Stimulated activated CD4-positive, alpha-beta T cell treated with anti-CD3 and anti-CD28 coated beads, Interleukin-1b, Interleukin-23, amount 100 ng/mL, for 1 hour (primary cell): ENCODE measurements at places on chromosomes 7 and 10.

DNA sequence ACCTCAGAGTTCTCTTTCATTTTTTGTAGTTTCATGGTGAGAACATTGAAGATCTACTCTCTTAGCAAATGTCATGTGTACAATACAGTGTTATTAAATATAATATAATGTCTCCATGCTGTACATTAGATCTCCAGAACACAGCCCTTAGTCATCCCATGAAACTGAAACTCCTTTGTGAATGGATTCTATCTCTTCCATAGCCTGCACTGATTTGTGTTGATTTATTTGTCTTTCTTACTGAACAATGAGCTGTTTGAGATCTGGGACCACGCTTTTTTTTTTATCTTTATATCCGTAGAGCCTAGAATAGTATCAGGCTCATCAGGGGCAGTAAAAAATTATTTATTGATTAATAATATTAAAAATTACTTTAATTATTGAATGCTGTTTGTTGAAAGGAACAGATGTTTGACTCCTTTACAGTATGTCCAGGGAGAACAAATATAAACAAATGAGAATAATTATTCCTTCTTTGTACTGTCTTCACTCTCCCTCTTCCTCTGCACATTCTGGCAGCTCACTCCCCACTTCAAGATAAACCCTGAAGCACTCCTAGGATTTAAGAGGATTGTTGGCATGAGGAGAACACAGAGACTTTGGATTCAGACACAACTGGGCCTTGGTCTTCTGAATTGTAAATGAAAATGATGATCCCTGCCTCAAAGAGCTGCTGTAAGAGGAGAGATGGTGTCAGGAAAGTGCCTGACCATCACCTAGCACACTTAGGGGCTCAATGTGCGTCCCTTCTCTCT lies 81.6 kb upstream of the MSRB2 start:
- no peak for DNase-seq

DNA sequence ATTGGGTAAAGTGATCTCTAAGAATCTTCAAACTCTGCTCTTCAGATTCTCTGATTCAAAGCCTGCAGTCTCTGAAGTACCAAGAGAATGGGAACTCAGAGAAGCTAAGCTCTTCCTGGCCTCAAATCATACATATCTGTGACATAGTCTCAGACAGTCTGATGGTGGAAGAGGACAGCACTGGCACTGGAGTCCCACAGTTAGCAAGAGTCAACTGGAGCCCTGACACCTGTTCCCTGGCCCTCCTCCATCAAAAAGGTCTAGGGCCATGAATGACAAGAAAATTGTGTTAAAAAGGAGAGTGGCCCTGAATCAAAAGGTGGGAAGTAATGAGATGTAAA lies 37.7 kb downstream of the PRSS2 start:
- DNase-seq, result no peak

- no peak for DNase-seq
These were observed 189.1 kb downstream of the LRRTM3 start for GRCh38 chr10:67114945-67115344.

DNA sequence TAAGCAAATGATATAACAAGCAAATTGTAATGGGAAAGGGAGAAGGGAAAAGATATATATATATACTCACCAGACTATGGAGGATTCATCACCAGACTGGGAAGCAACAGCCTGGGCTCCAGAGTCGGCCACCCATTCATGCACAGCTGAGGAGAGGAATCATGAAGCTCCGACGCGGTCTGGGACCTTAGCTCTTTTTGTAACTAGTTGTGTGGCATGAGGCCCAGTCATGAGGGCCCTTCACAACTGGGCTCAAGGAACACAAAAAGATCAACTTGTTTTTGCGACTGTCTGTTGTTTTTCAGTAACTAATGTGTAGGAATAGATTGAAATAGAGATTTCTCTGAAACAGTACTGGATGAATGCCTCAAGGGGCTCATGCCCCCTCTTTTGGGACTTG lies 911.2 kb downstream of the TYW1 start:
- no peak for DNase-seq

GRCh38 chr10:127016331-127016730 lies 111.1 kb downstream of the DOCK1 start:
- no peak for DNase-seq

GRCh38 chr10:126397156-126397555 lies 8.9 kb upstream of the ADAM12 start:
- DNase-seq, result no peak
